ENCODE measurements at places on chromosomes 11 and 22.

GRCh38 chr11:101439488-101439887, 144.3 kb downstream of the TRPC6 start:
- no peak for DNase-seq

DNA sequence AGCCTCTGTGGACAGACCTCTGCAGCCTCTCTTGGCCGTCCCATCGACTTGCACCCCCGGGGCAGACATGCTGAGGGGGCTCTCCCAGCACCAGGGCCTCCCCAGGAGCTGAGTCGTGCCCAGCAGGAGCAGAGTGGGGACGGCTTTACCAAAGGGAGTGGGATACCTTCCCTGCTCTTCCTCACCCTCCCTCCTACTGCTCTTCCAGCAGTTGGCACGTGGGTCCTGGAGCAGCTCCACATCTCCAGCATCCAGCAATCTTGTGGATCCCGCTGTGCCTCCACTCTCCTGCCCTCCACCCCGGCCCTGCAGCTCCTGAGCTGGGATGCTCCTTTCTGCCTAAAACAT, 854.0 kb downstream of the BRD1 start:
- no peak for DNase-seq

DNA sequence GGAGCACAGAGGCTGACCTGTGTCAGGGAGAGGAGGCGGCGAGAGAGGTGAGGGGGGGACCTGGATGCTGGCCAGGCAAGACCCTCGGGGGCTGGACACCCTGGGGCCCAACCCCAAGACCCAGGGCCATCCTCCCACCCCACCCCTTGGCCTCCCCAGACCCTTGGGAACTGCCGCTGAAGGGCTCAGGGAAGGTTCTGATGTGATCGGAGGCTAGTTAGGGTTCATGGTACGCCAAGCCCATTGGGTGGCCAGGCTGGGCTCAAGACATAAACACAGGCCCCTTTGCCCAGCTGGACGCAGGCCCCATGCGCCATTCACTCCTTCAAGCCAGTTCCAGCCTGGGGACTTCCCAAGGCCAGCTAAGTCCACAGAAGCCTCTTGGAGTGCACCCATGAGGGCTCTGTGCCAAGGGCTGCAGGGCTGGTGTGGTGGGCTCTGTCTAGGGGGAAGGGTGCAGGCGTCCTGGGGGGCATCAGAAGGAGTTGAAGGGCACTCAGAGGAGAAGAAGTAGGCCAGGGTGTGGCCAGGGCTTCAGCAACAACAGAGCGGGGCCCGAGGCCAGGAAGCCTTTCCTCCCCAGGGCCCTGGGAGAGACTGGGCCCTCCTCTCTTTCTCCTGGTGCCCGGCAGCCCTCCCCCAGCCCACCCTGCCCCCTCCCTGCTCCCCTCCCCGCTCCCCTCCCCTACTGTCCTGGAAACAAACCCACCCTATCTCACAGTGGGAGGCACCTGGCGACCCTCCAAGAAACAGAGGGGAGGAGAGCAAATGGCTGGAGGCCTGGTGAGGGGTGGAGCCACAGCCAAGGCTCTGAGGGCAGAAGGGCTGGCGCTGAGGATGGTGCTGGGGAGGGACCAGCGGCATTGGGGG, 12.9 kb downstream of the TSPAN32 start:
- DNase-seq, result no peak

DNA sequence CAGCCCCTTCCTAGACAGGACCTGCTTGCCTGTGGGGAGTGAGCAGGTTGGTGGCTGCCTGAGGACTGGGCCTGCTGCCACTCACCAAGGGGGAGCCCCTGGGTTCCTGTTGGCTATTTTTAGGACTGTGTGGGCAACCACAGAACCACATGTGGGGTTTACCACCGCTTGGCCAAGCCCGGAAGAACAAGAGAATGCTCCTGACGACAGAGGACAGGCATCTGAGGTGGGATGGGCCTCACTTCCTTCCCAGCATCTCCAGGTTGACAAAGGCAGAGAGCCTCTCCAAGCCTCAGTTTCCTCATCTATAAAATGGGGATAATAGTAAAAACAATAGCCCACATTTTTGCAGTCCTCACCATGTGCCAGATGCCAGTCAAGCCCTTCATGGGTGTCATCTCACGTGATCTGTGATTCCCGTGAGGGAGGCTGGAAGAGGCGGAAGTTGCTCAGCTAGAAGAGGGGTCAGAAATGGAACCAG, 43.6 kb downstream of the LRRC32 start:
- DNase-seq, result no peak

- DNase-seq, result no peak
Observed at GRCh38 chr11:9562716-9563115, 10.8 kb upstream of the WEE1 start.
